Right cardiac atrium (tissue), 5 donors: ENCODE measurements at places on chromosomes 1 and 21. TPM values are rescaled to one million over a fixed set of nuclear protein-coding genes. Genes with fewer than 3 reads are reported as not detected.

GREM2 gene
- not detected for total RNA-seq

ETV3L gene
- not detected for total RNA-seq

DCST1 gene
- total RNA-seq = not detected

CLCNKA gene
- 0.82 TPM for total RNA-seq

CELF3 gene
- total RNA-seq = 0.19 TPM

RGS7 gene
- total RNA-seq = not detected

OLIG2 gene
- not detected for total RNA-seq
